Liver (tissue), 10 donors: ENCODE measurements at places on chromosomes 1 and 21.

- no peaks in the 10 kb centered on the region for H3K27me3 ChIP-seq
- H3K36me3 ChIP-seq: no peaks in the 10 kb centered on the region
- no peaks in the 10 kb centered on the region for H3K4me1 ChIP-seq
- DNase-seq: no peak
- no peak overlapping the region for H3K27ac ChIP-seq
Measured at GRCh38 chr1:94535095-94535494, 6.5 kb downstream of the F3 start.

DNA sequence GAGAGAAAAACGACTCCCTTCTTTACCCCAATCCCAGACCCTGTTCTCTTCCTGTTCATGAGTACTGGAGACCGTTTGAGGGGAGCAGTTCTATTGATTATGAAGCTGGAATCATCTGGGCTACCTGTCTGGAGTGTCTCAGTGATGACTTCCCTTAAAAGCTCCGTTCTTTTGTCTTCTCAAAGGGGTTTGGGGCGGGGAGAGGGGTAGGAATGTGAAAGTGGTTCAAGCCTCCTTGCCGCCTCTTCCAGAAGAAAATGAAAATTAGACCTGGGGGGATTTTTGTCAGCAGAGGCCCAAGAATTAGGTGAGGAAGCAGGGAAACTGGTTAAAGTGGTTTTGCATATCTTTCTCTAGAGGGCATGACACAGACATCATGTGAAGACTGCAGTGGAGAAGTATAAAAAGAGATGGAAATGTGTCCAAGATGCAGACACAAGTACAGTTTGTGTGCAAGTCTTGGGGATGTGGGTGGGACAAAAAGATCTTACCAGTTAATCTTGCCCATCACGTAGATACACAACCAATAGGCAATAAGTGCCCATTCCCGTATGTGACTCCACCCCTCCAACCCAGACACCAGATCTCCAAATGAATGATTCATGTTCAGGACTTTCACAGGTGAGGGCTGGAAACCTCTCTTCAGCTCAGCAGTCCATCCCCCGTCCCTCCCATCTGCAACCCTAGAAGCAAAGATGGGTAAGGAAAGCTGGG is 470 bp upstream of the MTMR11 start:
- DNase-seq: no peak
- peaks cover 11% of the 10 kb centered on the region for H3K4me1 ChIP-seq
- no peaks in the 10 kb centered on the region for H3K36me3 ChIP-seq
- H3K27ac ChIP-seq: no peak overlapping the region
- H3K4me3 ChIP-seq: no peak overlapping the region

GRCh38 chr1:33372677-33373076 is 51.8 kb upstream of the A3GALT2 start:
- H3K4me1 ChIP-seq: no peaks in the 10 kb centered on the region
- H3K27ac ChIP-seq: no peak overlapping the region
- H3K4me3 ChIP-seq: no peak overlapping the region
- no peaks in the 10 kb centered on the region for H3K27me3 ChIP-seq
- no peak for DNase-seq

GRCh38 chr1:212237651-212238050 is 47.6 kb upstream of the PPP2R5A start:
- DNase-seq: no peak
- no peaks in the 10 kb centered on the region for H3K36me3 ChIP-seq
- no peaks in the 10 kb centered on the region for H3K27me3 ChIP-seq
- H3K27ac ChIP-seq: peak overlapping the region; percentile 82

- DNase-seq: peak; percentile 22
- peaks cover 7% of the 10 kb centered on the region for H3K27me3 ChIP-seq
- no peaks in the 10 kb centered on the region for H3K36me3 ChIP-seq
- no peaks in the 10 kb centered on the region for H3K4me1 ChIP-seq
Measured at GRCh38 chr1:160402001-160402795, 1.8 kb downstream of the VANGL2 start.

DNA sequence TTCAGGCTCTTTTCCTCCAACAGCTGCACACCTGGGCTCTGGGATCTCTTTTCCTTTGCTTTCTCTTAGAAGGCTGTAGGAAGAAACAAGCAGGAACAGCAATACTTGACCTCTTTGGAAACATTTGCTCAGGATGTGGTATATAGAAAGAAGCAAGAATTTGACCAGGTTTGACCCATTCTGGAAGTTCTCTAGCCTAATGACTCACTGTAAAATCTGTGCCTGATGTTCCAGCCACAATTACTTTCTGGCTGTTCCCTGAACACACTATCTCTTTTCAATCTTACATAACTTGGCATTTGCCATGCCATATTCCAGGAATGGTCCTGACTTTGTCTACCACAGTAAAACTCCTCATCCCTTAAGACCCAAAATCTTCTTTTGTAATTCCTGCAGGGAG is 419.9 kb upstream of the DAB1 start:
- H3K4me1 ChIP-seq: no peaks in the 10 kb centered on the region
- H3K27ac ChIP-seq: no peak overlapping the region
- H3K27me3 ChIP-seq: no peaks in the 10 kb centered on the region
- H3K4me3 ChIP-seq: no peak overlapping the region
- no peak for DNase-seq

GRCh38 chr1:63593303-63593885 is at the start of gene PGM1:
TSS of gene PGM1 (plus strand) at chr1:63593411. CDS start at chr1:63593489, 78 bp downstream.
- peaks cover 11% of the 10 kb centered on the region for H3K4me1 ChIP-seq
- H3K27ac ChIP-seq: peak within 1 kb of the TSS; percentile 93
- peak; percentile 67 for DNase-seq
- H3K36me3 ChIP-seq: no peaks in the 10 kb centered on the region

- no peak for DNase-seq
- no peak overlapping the region for H3K4me3 ChIP-seq
Measured at GRCh38 chr1:214568328-214568727, 16.9 kb upstream of the PTPN14 start.
